ENCODE measurements at places on chromosomes 11 and 22.

DNA sequence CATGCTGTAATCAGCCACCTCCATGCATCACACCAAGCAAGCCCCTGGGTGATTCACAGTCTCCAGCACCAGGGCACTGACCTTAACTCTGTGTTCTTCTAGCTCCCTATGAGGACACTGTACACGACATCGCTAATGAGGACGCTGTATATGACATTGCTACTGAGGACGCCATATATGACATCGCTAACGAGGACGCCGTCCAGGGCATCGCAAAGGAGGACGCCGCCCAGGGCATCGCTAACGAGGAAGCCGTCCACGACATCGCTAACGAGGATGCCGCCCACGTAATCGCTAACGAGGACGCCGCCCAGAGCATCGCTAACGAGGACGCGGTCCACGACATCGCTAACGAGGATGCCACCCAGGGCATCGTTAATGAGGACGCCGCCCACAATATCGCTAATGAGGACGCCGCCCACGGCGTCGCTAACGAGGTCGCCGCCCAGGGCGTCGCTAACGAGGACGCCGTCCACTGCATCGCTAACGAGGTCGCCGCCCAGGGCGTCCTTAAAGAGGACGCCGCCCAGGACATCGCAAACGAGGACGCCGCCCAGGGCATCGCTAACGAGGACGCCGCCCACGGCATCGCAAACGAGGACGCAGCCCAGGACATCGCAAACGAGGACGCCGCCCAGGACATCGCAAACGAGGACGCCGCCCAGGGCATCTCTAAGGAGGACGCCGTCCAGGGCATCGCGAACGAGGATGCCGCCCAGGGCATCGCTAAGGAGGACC, 34.5 kb upstream of the DGCR6L start:
- DNase-seq = no peak

DNA sequence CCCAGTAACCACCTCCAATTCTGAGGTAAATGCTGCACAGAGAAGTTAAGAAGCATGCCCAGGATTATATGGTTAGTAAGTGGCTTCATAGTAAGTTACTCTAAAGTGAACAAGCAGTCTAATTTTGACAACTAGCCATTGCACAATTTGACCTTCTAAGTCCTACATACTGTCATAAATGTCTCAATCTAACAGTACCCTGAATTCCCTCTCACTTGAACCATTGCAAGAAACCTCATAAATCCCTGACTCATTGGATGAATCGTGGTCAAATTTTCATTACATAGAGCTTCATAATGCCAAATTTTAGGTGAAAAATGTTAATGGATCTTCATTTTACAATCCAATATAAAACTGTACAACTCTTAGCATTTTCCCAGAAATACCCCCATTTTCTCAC, 217.3 kb upstream of the GRIA4 start:
- peak; percentile 14 for DNase-seq

- no peak for DNase-seq
These were observed 1.9 kb upstream of the TMEM41B start for GRCh38 chr11:9316334-9316733.

GRCh38 chr11:117616979-117617378, 180.0 kb downstream of the DSCAML1 start:
- DNase-seq = no peak

GRCh38 chr11:28137832-28138231, 29.6 kb downstream of the METTL15 start:
- no peak for DNase-seq

DNA sequence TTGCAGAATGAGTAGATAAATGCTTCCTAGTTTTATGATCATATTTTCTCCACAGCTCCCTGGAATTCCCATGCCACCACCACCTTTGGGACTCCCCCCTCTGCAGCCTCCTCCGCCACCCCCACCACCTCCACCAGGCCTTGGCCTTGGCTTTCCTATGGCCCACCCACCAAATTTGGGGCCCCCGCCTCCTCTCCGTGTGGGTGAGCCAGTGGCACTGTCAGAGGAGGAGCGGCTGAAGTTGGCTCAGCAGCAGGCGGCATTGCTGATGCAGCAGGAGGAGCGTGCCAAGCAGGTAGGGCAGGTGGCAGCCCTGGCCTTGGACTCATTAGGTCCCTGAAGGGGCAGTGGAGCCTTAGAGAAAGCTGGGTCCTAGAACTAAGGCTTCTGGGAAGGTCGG, 2.9 kb downstream of the SF3B2 start:
- no peak for DNase-seq
